ENCODE measurements at places on chromosomes 1 and 21.
A peak's percentile ranks its signal among the peaks of the same experiment; 100 is the strongest.

DNA sequence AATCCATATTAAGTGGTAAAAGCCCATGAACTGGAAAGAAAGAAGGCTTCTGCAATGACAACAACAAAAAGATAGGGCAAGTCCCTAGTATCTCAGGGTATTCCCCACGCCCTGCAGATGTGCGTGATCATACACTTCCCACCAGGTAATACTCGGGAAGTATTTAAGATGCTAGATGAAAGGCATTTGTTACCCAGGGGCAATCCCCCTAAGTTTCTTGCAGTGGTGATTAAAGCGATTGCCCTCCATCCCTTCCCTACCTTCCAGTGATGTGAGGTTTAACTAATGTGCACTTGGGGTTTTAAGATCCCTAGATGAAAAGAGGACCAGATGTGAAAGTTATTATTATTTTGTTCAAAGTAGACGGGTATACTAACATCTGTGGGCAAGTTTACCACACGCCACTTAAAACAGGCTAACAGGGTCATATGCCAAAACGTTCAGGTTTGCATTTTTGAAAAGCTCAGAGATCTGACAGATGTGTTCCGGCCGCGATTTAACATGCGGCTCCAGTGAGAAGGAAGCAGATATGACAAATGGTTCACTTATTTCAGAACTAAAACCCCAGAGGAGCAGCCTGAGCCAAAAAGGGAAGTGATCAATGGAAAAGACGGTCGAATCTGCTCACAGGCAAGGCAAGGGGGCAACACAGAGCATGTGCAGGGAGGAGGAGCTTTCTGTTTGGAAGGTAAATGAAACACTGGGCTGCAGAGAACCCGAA lies 17.4 kb downstream of the TIAM1 start:
- no peak for DNase-seq

DNA sequence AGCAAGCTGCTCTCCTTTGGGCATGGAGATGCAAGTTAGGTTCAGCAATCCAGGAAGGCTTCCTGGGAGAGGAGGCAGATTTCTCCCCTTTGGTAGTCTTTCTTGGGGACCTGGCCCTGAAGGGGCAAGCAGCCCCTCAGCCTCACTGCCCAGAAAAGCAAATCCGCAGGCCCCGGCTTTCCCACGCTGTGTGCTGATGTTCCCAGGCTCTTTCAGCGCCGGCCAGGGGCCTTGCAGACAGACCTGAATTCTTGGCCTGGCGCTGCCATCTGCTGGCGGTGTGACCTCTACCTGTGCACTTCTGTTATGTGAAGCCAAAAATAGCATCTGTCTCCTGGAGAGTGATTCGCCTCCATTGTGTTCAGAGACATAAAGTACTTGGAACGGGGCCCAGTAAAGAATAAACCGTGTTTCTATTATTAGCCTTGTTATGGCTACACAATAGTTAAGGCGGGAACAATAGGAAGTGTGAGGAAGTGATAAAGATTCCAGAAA lies 64.8 kb downstream of the ALPL start:
- peak; percentile 78 for DNase-seq

- DNase-seq, result no peak
Measured at GRCh38 chr1:172540635-172541034, 7.7 kb downstream of the SUCO start.

- DNase-seq, result no peak
Measured at GRCh38 chr1:151981178-151981525, 12.5 kb downstream of the S100A10 start.

- DNase-seq, result no peak
Measured at GRCh38 chr1:31926853-31927660, 11.1 kb downstream of the PTP4A2 start.

DNA sequence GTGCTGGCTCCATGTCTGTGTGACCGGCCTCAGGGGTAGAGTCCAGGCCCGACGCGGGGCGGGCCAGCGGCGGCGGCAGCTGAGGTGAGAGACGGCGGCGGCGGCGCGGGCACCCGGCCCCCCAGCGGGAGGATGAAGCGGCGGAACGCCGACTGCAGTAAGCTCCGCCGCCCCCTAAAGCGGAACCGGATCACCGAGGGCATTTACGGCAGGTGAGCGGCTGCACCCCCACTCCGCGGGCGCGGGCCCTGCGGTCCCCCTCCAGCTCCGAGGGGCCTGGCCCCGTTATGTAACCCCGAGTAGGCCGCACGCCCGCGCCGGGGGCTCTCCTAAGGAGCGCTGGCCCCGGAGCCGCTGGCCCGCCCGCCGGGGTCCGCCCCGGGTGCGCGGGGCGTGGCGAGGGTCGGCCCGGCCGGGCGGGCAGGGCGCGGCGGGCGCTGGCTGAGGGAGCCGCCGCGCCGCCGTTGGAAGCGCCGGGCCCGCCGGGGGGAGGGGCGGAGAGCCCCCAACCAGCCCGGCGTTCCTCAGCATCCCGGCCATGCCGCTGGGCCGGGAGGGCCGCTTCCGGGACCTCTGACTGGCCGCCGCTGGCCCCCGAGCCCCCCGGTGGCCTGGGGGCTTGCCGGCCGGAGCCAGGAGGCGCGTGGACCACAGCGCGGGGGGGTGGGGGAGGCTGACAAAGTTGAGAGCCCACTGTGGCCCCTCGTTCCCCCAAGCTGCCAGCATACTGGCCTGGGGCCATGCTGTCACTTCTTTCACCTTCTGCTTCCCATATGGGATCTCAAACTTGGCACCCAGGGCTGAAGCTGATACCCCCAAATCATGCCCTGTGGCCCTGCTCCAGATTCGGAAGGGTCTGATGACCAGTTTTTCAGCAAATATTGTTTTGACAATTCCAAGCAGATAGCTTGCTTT lies 527 bp downstream of the MACO1 start:
- DNase-seq, result peak; percentile 72

- DNase-seq, result no peak
Measured at GRCh38 chr21:44093761-44094160, 13.4 kb upstream of the PWP2 start.

- peak; percentile 60 for DNase-seq
Measured at GRCh38 chr1:51189421-51190073, 46.5 kb upstream of the RNF11 start.

Measured in D341Med (cell line).